ENCODE measurements at places on chromosomes 6 and 20.
A peak's percentile ranks its signal among the peaks of the same experiment; 100 is the strongest.

- no peak for DNase-seq
Observed at GRCh38 chr6:45480752-45481415, 103.2 kb upstream of the SUPT3H start.

DNA sequence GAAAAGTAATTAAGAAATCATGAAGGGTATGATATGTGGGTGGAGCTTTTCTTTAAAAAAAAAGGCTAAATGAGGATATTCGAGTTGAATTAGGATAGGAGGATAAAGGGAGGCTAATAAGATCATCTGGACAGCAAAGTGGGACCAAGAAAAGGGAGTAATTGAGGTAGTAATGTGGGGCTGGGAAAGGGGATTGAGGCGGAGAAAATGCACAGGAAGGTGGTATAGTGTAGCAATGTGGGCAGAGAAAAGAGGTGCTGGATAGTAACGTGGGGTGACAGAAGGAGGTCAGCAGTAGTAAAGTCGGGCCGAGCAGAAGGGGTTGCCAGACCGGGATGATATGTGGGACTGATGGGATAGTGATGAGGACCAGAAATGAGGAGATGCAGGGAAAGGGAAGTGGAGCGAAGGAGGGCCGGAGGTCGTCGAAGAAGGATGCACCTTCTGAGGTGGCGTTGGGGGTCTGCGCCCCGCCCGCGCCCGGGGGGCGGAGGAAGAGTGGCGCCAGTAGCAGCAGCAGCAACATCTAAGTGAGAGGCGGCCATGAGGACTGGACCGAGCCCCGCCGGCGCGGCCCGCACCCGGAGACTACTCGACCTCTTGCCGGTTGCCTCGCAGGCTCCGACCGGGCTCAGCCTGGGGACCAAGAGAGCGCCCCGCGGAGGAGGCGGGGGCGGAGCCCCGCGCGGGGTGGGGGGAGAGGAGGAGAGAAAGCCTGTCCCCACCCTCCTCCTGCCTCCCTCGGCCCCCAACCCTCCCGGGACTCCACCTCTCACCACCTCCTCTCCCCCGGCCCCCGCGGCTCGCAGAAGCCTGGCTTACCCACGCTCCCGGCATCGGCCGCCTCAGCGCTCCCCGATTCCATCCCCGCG is 887 bp downstream of the GABBR1 start:
- peak; percentile 48 for DNase-seq

DNA sequence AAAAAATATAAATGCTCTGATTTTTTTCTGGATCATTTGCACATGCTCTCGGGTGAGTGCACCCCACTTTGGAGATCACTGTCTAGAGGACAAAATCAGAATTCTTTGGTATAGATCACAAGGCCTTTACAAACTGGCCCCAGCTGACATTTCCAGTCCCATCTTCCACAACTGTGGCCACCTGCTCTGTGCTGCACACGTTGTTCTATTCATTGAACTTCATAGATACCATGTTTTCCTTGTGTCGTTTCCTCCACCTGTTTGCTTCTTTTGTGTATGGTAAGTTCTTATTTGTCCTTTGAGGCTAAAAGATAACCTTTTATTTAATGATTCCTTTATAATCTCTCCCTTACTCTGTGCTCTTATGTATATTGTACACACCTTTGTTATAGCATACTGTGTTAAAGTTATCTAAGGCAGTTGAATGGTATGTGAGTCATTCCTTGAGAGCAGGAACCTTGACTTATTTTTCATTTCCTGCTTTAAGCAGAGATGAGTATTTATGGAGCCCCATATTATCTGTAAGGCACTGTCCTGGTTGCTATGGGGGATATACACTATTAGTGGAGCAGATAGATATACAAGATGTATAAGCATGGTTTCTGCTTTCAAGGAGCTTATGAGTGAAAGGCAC is 12.0 kb upstream of the SLC17A5 start:
- DNase-seq = no peak

DNA sequence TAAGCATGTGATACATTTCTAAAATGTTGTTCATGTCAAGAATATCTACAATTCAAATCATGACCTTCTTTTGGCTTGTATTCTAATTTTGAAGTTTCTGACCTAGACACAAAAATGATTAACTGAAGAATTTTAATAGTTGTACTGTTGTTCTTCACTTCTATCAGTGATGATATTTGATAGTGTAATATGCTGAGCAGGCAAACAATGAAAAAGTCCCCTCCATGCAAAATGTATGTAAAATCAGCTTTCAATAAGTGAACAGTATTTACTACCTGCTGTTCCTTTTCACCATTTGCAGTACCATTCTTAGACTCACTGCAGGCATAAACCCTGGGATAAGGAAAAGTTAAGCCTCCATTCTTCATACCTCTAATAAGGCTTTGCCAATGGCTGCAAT is 201.5 kb downstream of the LAMA2 start:
- DNase-seq = no peak

GRCh38 chr20:4625687-4626086 is 96.0 kb upstream of the PRND start:
- no peak for DNase-seq

Measured in stimulated activated CD8-positive, alpha-beta memory T cell treated with anti-CD3 and anti-CD28 coated beads, Interleukin-15, amount 100 ng/mL, for 4 hours (primary cell).